Naive B cell (primary cell): ENCODE measurements at places on chromosomes 16 and 17. TPM values are rescaled to one million over a fixed set of nuclear protein-coding genes. Genes with fewer than 3 reads are reported as not detected.

FOXO3B gene
- 2.7 TPM for polyA plus RNA-seq

CD68 gene
- polyA plus RNA-seq = 6.9 TPM

CHD9NB gene
- polyA plus RNA-seq = 0.16 TPM

KCNJ12 gene
- polyA plus RNA-seq = not detected

MLYCD gene
- polyA plus RNA-seq = 1.4 TPM

NOD2 gene
- polyA plus RNA-seq = 0.07 TPM

KRT17 gene
- not detected for polyA plus RNA-seq

GLTPD2 gene
- not detected for polyA plus RNA-seq

LAT gene
- 3.7 TPM for polyA plus RNA-seq

TBC1D3E gene
- not detected for polyA plus RNA-seq

PPP1R1B gene
- polyA plus RNA-seq = not detected

TMEM132E gene
- not detected for polyA plus RNA-seq

LRRC37A gene
- 2.6 TPM for polyA plus RNA-seq

MRC2 gene
- not detected for polyA plus RNA-seq

CCL1 gene
- polyA plus RNA-seq = not detected

SOST gene
- polyA plus RNA-seq = not detected

PLA2G10 gene
- not detected for polyA plus RNA-seq

ANKRD40CL gene
- polyA plus RNA-seq = not detected

TRPV3 gene
- polyA plus RNA-seq = not detected

GAST gene
- not detected for polyA plus RNA-seq

SHBG gene
- polyA plus RNA-seq = not detected

GNG13 gene
- polyA plus RNA-seq = not detected

BRD7 gene
- polyA plus RNA-seq = 24.5 TPM

P3H4 gene
- polyA plus RNA-seq = 0.70 TPM

ATP6V0C gene
- 88.5 TPM for polyA plus RNA-seq

RNF227 gene
- 5.2 TPM for polyA plus RNA-seq

TP53TG3F gene
- not detected for polyA plus RNA-seq

NPIPA3 gene
- not detected for polyA plus RNA-seq

KAT8 gene
- polyA plus RNA-seq = 49.4 TPM

KRT9 gene
- polyA plus RNA-seq = not detected

TSPOAP1 gene
- polyA plus RNA-seq = 0.53 TPM

TRIM72 gene
- not detected for polyA plus RNA-seq

HSD17B2 gene
- not detected for polyA plus RNA-seq

ARRB2 gene
- 23.7 TPM for polyA plus RNA-seq

CACNG3 gene
- polyA plus RNA-seq = not detected

MT1X gene
- polyA plus RNA-seq = 2.4 TPM

KRTAP2-3 gene
- not detected for polyA plus RNA-seq

SAMD14 gene
- not detected for polyA plus RNA-seq

DVL2 gene
- polyA plus RNA-seq = 24.9 TPM
